Activated CD4-positive, alpha-beta T cell treated with anti-CD3 and anti-CD28 coated beads for 36 hours (primary cell): ENCODE measurements at places on chromosomes 13 and 19. TPM values are rescaled to one million over a fixed set of nuclear protein-coding genes. Genes with fewer than 3 reads are reported as not detected.

Gene ZNF285
- total RNA-seq: 1.4 TPM

DNA sequence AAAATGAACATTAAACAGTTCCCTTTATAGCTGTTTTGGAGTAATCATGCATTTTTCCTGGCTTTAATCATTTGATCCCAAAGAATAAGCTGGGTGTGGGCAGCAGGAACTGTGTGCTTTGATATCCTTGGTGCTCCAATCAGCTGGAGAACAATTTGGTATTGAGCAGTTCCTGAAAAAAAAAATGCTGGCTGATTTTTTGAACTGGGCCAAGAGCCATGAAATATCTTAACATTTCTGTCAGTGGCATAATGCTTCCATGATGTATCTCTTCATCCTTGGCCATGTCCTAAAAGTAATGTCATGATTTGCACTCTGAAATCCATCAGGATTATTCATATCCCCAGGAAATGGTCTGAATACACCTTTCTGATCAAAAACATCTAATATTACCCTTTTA is 134.7 kb downstream of the LHFPL6 start:
- DNase-seq: no peak
- no peak overlapping the region for H3K4me3 ChIP-seq
- H3K36me3 ChIP-seq: no peaks in the 10 kb centered on the region
- peaks cover 26% of the 10 kb centered on the region for H3K27me3 ChIP-seq
- H3K27ac ChIP-seq: no peak overlapping the region
- no peaks in the 10 kb centered on the region for H3K4me1 ChIP-seq

- no peak overlapping the region for H3K27ac ChIP-seq
- peaks cover 5% of the 10 kb centered on the region for H3K36me3 ChIP-seq
- peaks cover 11% of the 10 kb centered on the region for H3K27me3 ChIP-seq
- peak; percentile 72 for DNase-seq
- H3K4me1 ChIP-seq: peaks cover 25% of the 10 kb centered on the region
Observed at GRCh38 chr19:38395381-38396114, 7.1 kb downstream of the SPRED3 start.

GRCh38 chr19:29833614-29834261 is 21.9 kb downstream of the CCNE1 start:
- no peak overlapping the region for H3K4me3 ChIP-seq
- H3K27me3 ChIP-seq: no peaks in the 10 kb centered on the region
- no peak for DNase-seq

Gene CYP2F1
- not detected for total RNA-seq
